ENCODE measurements at places on chromosomes 1 and 21. TPM values are rescaled to one million over a fixed set of nuclear protein-coding genes. Genes with fewer than 3 reads are reported as not detected.

Gene DTL
- total RNA-seq: 21.9 TPM

Gene CD1E
- total RNA-seq: not detected

Gene TRPM2
- 7.8 TPM for total RNA-seq

Gene SH3BGR
- 1.1 TPM for total RNA-seq

Gene LRRC8D
- 38.1 TPM for total RNA-seq

Gene CELA3B
- not detected for total RNA-seq

Gene LCE3D
- total RNA-seq: 1.8 TPM

Gene FAM72D
- 6.9 TPM for total RNA-seq

Gene NASP
- 116 TPM for total RNA-seq

Gene DNASE2B
- not detected for total RNA-seq

Gene INSRR
- not detected for total RNA-seq

Gene MACO1
- total RNA-seq: 9.4 TPM

Gene PER3
- total RNA-seq: 0.86 TPM

Gene PPM1J
- 1.3 TPM for total RNA-seq

Gene KLF17
- 0.27 TPM for total RNA-seq

Gene RNU1-1
- total RNA-seq: not detected

Gene CCDC181
- total RNA-seq: 0.20 TPM

Gene NTNG1
- not detected for total RNA-seq

Gene PRELP
- total RNA-seq: not detected

Gene MARK1
- total RNA-seq: 0.22 TPM

Gene SPATA46
- not detected for total RNA-seq

Gene STUM
- total RNA-seq: not detected

Measured in A549 treated with ZK216348 at 1 μM for 4 hours (cell line).